ENCODE measurements at places on chromosomes 5 and 9.

DNA sequence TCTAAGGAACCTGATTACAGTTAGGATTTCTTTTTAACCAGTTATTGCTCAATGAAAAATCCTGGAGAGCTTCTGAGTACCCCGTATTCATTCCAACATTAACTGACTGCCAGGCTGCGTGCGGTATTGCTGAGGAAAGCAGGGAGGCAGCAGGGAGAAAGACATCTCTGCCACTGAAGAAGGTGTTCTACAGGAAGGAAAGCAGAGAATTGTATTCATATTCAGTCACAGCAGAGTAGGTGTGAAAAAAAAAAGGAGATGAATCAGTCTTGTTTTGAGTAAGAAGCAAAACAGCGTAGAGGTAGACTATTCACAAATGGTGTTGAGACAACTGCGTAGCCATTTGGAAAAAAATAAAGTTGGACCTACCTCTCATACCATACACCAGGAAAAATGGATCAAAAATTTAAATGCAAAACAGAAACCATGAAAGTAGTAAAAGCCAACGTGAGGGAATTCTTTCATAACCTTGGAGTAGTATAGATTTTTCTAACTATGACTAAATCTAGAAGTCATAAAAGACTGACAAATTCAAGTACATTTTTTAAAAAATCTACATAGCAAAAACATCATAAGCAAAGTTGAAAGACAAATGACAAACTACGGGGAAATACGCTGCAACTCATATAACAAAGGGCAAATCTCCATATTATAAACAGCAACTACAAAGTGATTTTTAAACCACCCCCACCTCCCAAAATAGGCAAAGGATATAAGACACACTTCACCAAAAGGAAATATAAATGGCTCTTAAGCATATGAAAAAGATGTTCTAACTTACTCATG is 9.9 kb upstream of the NR4A3 start:
- DNase-seq, result no peak

GRCh38 chr9:135826188-135826545 is 81.2 kb downstream of the CAMSAP1 start:
- no peak for DNase-seq

GRCh38 chr5:111004291-111004690 is 67.2 kb upstream of the TSLP start:
- no peak for DNase-seq

GRCh38 chr9:69393425-69393824 is 68.4 kb downstream of the ENTREP1 start:
- DNase-seq, result no peak

GRCh38 chr5:10420468-10420867 is 21.2 kb upstream of the ROPN1L start:
- DNase-seq, result no peak

DNA sequence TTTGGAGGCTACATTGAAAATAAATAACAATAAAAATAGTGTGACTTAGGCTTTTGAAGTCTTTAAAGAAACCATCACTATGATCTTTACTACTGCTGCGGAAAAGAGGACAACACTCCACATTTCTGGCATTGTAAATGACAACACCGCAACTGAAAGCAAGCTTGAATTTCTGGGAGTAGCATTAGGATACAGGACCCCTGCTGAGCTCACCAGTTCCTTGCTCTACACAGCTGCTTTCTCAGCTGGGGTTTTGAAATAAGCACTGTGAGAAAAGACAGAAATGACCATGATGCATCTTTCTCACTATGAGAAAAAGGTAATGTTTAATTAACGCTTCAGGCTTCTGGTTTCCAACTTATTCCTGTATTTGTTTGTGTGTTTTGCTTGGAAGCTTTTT is 168.0 kb downstream of the TAF11L14 start:
- DNase-seq, result no peak

DNA sequence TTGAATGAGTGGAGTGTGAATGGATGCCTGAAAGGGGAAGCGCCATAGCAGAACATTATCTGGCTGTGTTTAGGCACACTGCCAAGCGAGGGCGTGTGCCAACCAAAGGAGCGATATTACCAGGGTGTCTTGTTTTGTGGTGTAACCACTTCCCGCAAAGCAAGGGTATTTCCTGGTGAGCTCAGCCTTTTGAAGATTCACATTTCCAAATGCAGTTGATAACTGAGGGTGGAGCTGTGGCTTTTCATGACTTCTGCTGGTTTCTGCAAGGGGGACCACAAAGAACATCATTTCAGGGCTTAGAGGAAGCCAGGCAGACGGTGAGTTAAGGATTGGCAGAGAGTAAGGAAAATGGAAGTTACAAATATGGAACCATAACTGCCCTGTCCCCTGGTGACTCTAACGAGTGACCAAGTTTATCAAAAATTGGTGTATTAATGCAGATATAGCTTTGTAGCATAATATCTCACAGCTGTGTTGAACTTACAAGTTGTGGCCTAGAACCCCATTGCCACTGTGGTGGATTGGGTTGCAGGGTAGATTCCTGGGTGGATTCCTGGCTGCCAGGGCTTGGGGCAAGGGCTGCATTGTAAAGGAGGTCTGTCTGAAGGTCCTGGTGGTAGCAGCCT is 71.4 kb downstream of the RALGPS1 start:
- peak; percentile 82 for DNase-seq

DNA sequence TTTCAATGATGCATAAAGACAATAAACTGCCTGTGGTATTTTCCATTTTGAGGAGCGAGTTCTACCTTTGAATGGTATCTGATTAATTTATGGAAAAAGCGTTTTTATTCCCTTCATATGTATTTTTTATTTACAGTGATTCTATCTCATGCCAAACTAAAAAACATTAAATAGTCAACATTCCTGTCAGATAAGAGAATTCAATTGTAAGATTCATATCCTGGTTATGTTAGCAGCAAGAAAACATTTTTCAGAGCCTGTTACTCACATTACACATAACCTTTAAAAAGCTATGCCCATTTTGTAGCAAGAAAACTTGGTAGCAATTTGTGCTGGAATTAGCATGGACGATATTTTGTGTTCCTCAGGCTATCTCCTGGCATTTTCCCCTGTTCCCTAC is 55.1 kb upstream of the PRLR start:
- DNase-seq, result no peak

DNA sequence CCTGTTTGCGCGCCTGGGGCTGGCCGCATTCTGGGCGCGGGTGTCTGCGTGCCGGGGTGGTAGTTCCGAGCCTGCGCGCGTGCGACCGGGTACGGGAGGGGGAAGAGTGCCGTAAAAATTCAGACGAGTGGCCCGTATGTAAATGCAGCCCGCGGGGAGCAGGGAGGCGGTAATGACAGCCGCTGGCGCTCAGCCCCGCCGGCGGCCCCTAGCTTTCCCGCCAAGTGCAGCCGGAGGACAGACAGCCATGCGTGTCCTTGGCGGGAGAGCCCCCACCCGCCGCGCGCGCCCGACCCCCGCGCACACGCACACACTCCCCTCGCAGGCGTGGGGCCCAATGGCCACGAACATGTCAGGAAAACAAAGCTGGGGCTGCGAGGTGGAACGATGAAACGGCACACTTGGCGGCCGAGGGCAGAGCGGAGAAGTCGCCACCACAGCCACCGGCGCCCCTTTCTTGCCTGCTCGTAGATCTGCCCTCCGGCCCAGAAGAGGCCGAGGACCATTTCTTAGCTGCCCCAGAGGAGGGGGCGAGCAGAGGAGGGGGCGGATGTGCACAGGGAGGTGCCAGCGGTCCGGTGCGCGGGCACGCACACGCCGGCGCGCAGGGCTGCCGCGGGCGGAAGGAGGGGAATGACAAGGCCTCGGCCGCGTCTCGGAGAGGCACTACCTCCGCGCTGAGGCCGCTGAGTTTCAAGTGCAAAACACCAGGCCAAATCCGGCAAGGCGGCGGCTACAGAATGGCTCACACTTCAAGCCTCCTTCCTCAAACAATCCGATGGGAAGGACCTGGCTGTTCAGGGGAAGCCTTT is 208.4 kb downstream of the MEF2C start:
- peak; percentile 46 for DNase-seq

DNA sequence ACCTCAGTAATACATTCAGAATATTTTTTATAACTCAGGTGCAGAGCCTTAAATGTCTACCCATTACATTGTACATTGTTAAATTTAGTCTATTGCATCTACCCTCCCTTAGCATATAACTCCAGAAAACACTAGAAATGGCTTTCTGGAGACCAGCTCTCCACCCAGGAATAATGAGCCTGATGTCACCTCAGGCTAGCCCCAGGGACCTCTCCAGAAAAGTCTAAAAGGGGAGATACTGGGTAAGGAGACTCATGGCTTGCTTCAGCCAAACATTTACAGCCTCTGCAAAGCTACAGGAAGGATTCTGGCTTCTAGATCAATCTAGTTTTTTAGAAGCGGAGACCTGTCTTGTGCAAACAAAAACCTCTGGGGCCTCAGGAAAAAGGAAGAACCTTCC is 13.8 kb upstream of the SUSD1 start:
- no peak for DNase-seq

GRCh38 chr5:157323107-157323706 is 57.3 kb downstream of the CYFIP2 start:
- no peak for DNase-seq

- DNase-seq, result peak; percentile 24
These were observed 97.3 kb downstream of the SIL1 start for GRCh38 chr5:139100825-139101224.

- no peak for DNase-seq
These were observed 77.9 kb upstream of the KLF9 start for GRCh38 chr9:70492319-70492777.

GRCh38 chr9:35495984-35496383 is 6.1 kb downstream of the RUSC2 start:
- no peak for DNase-seq

DNA sequence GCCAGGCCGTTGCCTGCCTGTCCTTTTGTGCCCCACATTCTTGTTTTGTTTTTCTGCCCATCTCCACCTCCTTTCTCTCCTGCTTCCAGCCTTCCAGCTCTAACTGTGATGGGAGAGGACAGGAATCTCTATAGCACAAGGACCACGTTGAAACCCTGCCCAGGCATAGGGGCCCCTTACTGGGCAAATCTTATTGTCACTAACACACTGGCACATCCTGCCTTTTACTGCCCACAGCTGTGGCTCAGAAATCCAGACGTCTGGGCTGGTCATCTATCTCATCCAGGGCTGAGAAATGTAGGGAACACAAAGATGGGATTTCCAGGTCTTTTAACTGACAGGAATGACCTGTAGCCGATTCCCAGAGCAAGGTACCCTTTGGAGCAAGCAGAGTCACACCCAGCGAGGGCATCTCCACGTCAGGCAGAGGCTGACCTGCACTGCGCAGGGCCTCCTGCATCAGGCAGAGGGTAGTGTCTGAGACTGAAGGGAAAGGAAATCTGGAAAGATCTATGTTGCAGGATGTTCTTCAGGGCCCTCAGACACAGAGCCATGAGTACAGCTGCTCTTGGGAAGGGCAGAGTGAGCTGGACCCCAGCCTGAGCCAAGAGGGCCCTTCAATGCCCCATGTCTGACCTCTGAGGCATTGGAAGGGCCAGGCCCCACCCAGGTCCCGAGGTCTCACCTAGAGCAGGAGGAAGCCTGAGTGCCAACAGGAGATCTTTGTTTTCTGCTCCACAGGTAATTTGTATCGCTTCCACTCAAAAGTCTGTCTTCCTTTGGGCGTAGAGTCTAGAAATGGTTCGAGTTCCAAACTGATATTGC is 278.8 kb downstream of the FSTL4 start:
- no peak for DNase-seq

GRCh38 chr9:96599298-96599697 is 20.3 kb downstream of the CDC14B start:
- DNase-seq, result no peak

DNA sequence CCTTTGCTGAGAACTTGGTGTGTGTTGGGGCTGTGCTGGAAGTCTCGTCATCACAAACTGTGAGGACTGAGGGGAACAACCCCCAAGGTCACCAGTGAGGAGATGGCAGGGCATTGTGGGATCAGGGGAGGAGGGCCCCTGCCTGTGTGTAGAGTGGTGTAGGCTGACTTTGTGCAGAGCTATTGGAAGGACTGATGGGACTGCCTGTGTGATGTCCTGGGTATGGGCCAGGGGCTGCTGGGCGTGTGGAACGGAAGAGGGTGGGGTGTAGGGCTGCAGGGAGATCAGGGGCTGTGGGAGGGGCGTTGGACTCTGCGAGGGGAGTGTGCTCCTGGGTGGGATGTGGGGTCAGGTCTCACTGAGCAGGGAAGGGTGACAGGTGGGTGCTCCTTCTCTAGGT is 3.6 kb downstream of the WNK2 start:
- no peak for DNase-seq

DNA sequence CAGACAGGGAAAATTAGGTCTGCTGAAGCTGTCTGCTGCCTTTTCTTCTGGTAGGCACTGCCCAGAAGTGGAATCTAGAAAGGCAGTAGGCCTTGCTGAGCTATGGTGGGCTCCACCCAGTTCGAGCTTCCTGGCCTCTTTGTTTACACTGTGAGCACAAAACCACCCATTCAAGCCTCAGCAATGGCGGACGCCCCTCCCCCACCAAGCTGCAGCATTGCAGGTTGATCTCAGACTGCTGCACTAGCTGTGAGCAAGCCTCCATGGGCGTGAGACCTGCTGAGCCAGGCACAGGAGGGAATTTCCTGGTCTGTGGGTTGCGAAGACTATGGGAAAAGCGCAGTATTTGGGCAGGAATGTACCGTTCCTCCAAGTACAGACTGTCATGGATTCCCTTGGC is 18.5 kb downstream of the AGTPBP1 start:
- DNase-seq, result no peak

DNA sequence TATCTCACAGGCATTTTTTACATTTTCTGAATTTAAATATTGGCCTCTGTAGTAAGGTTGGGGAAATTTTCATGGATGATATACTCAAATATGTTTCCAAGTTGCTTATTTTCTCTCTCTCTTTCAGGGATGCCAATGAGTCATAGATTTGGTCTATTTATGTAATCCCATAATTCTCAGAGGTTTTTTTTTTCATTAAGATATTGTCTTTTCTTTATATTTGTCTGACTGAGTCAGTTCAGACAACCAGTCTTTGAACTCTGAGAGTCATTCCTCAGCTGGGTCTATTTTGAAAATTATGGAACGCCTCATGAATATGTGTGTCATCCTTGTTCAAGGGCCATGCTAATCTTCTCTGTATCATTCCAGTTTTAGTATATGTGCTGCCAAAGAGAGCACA is 223.2 kb downstream of the PCSK1 start:
- no peak for DNase-seq

GRCh38 chr9:70408393-70409040 is 5.9 kb downstream of the KLF9 start:
- no peak for DNase-seq

- DNase-seq, result no peak
These were observed 104.4 kb downstream of the MPDZ start for GRCh38 chr9:13174906-13175639.

DNA sequence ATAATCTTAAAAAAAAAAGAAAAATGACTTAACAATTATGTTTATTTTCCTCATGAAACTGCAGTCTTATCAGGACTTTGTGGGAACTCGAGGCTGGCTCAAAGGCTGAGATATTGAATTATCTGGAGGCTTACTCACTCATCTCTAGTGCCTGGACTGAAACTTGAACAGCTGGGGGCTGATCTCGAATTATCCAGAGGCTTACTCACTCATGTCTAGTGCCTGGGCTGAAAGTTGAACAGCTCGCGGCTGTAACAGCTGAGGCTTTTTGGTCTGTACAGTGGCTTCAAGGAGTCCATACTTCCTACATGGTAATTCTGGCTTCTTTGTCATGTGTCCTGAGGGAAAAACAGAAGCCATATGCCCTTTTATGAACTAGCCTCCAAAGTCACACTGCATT is 371.9 kb downstream of the CETN3 start:
- DNase-seq, result no peak

Measured in urothelium cell line (cell line).